BJ (cell line): ENCODE measurements at places on chromosomes 3 and 15.
A peak's percentile ranks its signal among the peaks of the same experiment; 100 is the strongest.

GRCh38 chr3:71805199-71805598 lies 20.3 kb upstream of the PROK2 start:
- DNase-seq = no peak

GRCh38 chr3:9897408-9898372 lies 5.0 kb upstream of the IL17RE start:
- DNase-seq = no peak

GRCh38 chr15:64011736-64012135 lies 34.5 kb downstream of the DAPK2 start:
- DNase-seq = no peak

DNA sequence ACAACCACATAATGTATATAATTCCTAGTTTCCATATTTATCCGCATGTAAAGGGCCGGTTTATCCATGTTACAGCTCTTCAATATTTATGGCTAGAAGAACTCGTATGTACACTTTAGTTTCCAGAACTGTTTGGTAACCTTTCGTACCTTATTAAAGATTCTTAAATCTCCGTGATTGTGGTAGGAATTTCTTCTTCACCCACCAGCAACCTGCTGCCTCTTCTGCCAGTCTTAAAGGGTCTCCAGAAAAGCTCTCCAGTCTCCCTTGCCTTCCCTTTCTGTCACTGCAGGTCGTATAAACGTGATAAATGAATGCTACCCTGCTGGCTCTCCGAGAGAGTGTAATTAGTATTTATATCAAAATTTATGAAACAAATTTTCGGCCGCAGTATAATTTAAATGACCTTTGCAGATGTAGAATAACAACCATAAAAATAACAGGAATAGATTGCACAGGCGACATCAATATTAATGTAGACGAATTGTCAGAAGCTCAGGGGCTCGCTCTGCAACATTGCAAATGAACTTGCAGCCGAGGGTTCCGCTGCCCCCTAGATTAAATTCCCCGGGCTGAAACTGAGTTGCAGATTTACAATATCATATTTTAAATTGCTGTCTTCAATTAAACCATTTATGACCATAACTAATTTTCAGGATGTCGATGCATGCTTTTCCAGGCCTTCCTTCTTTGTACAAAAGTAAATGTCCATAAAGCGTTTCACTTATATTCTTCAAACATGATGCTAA lies 5.4 kb downstream of the ZIC1 start:
- DNase-seq = no peak

- no peak for DNase-seq
Observed at GRCh38 chr3:4805662-4806061, 173.6 kb upstream of the BHLHE40 start.

GRCh38 chr15:32682977-32683630 lies 34.7 kb upstream of the GREM1 start:
- DNase-seq = no peak

DNA sequence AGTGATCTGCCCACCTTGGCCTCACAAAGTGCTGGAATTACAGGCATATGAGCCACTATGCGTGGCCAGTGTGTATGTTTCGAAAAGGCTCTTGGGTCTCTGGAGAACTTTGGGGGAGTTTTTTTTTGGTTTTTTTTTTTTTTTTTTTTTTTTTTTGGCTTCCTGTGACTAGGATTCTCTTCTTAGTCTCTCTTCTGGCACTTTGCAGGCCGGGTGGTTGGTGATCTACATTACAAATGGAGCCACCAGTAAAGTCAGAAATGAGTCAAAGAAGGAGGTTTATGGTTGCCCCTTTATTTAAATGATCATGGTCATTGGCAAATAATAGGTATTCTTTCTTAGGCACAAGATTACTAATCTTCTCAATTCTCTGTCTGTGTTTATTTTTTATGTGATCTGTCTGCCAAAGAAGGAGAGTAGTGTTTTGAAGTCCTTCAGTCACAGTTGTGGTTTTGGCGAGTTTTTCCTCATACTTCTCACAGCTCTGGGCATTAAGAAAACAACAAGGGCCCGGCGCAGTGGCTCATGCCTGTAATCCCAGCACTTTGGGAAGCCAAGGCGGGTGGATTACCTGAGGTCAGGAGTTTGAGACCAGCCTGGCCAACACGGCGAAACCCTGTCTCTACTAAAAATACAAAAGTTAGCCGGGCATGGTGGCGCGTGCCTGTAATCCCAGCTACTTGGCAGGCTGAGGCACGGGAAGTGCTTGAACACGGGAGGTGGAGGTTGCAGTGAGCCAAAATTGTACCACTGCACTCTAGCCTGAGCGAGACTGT lies 38.3 kb downstream of the PDE8A start:
- no peak for DNase-seq

DNA sequence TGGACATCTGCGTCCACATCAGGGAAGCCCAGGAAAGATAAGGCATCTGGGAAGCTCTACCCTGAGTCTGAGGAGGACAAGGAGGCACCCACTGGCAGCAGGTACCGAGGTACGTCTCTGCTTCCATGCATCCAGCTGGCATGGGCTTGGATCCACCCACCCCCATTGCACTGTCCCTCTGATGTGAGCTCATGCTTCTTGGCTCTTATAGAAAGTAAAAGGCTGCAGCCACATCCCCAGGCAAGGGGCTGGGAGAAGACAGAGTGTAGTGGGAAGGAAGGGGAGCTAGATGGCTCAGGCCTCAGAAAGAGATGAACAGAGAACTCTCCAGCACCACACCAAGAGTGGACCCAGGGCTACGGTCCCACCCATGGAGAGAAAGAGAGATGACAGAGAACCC lies 18.2 kb downstream of the PTH1R start:
- DNase-seq = no peak

GRCh38 chr15:48925714-48926223 lies 38.0 kb downstream of the SHC4 start:
- DNase-seq = peak; percentile 59

DNA sequence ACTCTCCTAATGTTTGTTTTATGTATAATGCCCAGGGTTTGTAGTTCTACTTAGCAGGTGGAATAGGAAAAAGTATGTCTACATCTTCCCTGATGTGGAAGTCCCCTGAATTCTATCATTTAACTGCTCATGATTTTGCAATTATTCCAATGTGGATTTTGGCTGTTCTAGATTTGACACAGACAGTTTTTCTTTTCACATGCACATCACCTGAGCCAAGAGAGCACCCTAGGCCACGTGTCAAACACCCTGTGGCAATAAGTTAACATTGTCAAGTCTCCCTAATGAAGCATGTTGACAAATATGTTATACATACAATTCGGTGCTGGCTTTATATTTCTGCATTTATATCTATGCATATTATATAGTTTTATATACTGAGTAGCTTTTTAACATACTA lies 70.0 kb upstream of the SUCLG2 start:
- DNase-seq = no peak

- no peak for DNase-seq
Observed at GRCh38 chr3:12328132-12328836, 39.4 kb downstream of the PPARG start.

- DNase-seq = peak; percentile 26
Observed at GRCh38 chr3:30401971-30402370, 204.4 kb upstream of the TGFBR2 start.

DNA sequence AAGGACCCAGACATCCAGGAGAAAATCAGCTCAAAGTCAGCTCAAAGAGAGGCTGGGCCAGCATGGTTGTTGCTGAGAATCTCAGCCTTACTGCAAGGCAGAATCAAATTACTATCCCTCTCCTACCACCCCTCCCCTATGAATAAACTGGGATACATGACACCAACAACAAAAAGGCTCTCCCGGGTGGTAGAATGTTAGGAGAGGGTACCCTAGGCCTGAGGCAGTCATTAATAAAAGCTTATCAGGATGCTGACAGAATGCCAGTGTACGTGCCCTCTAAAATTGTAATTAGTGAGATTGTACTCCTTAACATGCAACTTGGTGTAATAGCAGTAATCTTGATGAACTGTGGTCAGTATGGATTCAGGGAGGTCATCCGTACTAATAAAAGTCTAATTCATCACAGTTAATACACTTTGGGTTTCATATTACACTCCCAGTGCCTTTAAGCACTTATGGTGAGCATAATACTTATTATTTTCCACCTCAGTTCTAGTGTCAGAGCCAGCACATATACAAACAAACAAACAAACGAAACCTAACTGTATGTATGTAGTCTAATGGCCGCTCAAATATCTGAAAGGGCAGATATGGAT lies 76.5 kb downstream of the B3GALNT1 start:
- DNase-seq = no peak

GRCh38 chr3:183312433-183312832 lies 59.4 kb downstream of the B3GNT5 start:
- DNase-seq = no peak

DNA sequence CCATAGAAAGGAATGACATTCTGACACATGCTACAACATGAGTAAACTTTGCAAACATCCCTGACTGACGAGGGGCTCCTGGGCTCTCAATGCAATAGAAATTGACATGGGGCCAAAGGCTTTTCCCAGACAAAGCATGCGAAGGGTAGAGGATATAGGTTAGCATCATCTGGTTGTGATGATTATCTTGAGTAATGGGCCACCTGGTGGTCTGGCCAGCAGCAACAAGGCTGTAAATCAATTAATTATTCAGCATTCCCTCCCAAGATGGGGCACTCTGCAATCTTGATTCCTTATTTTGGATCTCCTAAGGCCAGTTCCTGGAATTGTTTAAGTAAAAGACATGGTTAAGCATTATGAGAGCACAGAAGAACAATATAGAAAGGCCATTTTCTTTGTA lies 99.2 kb downstream of the AGBL1 start:
- DNase-seq = no peak

- no peak for DNase-seq
Observed at GRCh38 chr3:107013641-107014040, 363.6 kb upstream of the CCDC54 start.

- DNase-seq = no peak
Observed at GRCh38 chr3:39088456-39088855, 19.0 kb downstream of the GORASP1 start.

- no peak for DNase-seq
Observed at GRCh38 chr3:62414786-62415185, 41.4 kb upstream of the FEZF2 start.

DNA sequence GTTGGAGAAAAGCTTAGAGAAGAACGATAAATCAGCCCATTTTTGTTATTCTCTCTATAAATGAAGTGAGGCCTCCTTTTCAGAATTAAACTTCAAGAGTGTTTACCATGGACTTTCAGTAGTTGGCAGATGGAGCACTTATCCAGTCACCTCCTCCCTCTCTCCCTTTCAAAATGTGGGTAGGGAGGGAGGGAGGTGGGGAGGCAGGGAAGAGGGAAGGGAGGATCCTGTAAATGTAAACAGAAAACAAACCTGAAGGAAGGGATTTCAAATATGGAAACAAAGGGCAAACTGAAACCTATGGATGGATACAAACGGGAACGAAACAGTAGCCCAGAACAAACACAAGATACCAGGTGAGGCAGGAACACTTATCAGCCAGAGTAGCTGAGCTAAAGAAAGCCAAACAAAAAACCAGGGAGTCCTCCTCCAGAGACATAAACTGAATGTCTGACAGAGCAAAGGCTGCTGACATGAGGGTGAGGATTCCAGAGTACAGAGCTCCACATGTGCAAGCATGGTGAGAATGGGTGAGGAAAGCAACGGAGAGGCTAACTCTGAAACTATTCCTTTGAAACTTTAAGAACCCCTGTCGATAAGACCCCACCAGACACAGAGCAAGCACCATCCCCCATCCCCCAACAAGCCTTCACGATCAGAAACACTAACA lies 41.0 kb upstream of the GP5 start:
- DNase-seq = no peak

DNA sequence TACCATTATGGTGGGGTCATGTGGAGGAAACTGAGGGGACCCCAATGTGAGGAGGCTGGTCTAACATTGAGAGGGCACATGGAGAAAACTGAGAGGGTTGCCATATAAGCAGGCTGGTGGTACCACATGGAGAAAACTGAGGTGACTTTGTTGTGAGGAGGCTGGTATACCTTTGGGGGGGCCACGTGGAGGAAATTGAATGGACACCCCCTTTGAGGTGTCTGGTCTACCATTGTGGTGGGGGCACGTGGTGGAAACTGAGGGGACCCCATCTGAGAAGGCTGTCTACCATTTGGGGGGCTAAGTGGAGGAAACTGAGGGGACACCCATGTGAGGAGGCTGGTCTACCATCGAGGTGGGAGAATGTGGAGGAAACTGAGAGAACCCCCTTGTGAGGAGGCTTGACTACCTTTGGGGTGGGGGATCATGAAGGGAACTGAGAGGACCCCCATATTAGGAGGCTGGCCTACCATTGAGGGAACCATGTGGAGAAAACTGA lies 163.8 kb downstream of the FBLN2 start:
- DNase-seq = no peak

DNA sequence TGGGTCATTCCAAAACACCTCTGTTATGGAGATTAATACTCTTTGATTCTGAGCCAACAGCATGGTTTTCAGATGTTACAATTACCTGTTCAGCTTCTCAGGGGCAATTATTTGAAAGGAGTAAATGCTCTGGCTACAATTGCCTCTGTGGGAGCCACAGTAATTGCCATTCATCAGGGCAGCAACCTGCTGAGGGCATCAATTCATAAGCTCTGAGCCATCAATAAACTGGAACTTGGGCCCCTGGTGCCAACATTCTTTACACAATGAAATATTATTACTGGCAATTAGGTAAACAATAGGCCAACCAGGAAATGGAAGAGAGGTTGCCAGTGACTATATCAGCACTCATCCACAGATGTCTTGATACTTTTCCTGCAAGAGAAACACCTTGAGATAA lies 660.8 kb downstream of the MECOM start:
- no peak for DNase-seq

GRCh38 chr3:33786565-33787327 lies 11.7 kb upstream of the PDCD6IP start:
- DNase-seq = no peak

DNA sequence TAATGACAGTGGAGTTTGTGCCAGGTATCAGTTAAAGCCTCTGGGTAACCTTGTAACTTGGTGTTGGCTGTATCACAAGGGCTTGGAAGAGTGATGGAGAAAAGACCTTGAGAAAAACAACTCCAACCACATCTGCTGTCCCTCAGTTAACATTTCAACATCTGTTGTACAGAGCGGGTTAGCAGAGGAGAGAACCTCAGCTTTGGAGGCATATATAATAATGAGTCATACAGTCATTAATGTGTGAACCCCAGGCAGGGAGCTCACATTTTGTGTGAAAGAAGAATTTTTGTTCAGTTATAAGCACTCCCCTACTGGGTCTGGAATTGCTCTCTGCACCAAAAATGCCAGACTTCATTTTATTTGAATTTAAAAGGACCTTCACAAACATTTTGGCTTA lies 439.5 kb downstream of the PDCD6IP start:
- DNase-seq = no peak

GRCh38 chr15:29913528-29914135 lies 91.4 kb upstream of the TJP1 start:
- peak; percentile 34 for DNase-seq

GRCh38 chr3:126125781-126126251 lies 41.9 kb upstream of the SLC41A3 start:
- DNase-seq = no peak

GRCh38 chr3:113948015-113948917 lies 453 bp downstream of the ZDHHC23 start:
- no peak for DNase-seq

GRCh38 chr3:32551496-32551895 lies 19.2 kb downstream of the DYNC1LI1 start:
- no peak for DNase-seq
